ENCODE measurements at places on chromosomes 1 and 21. TPM values are rescaled to one million over a fixed set of nuclear protein-coding genes. Genes with fewer than 3 reads are reported as not detected.

Gene RIPK4
- total RNA-seq, result under 0.01 TPM

Gene APOBEC4
- total RNA-seq, result not detected

Gene LBR
- 39.5 TPM for total RNA-seq

Gene OR2L2
- under 0.01 TPM for total RNA-seq

Gene MAP10
- 2.6 TPM for total RNA-seq

Gene LCE6A
- not detected for total RNA-seq

Gene ACTL8
- total RNA-seq, result not detected

Gene SERPINC1
- under 0.01 TPM for total RNA-seq

DNA sequence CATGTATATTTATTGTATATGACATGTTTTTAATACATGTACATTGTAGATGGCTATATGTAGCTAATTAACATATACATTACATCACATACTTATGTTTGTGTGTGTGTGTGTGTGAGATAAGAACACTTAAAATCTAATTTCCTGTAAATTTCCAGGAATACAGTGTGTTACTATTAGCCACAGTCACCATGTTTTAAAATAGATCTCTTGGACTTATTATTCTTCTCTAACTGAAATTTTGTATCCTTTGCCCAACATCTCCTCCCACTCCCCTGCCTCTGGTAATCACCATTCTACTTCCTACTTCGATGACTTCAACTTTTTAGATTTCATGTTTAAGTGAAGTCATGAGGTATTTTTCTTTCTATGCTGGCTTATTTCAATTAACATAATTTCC, 64.8 kb downstream of the FCRL5 start:
- DNase-seq, result no peak

GRCh38 chr1:76577525-76578185, 289.6 kb upstream of the ST6GALNAC5 start:
- no peak for DNase-seq

- DNase-seq, result no peak
Observed at GRCh38 chr21:16663436-16663835, 849.4 kb upstream of the CXADR start.

DNA sequence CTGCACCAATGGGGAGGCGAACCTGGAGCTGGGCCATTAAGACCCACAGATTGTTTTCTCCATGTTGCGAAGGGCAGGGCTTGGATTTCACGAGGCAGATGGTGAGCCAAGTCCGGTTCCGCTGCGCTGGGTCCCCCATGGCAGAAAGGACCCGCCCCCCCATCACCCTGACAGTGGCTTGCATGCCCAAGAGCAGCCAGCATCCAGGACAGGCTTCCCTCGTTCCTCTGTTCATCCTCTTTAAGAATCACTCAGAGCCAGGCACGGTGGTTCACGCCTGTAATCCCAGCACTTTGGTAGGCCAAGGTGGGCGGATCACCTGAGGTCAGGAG, 15.8 kb upstream of the NPHP4 start:
- no peak for DNase-seq

GRCh38 chr1:44630116-44630515, 44.2 kb downstream of the TMEM53 start:
- DNase-seq, result no peak

DNA sequence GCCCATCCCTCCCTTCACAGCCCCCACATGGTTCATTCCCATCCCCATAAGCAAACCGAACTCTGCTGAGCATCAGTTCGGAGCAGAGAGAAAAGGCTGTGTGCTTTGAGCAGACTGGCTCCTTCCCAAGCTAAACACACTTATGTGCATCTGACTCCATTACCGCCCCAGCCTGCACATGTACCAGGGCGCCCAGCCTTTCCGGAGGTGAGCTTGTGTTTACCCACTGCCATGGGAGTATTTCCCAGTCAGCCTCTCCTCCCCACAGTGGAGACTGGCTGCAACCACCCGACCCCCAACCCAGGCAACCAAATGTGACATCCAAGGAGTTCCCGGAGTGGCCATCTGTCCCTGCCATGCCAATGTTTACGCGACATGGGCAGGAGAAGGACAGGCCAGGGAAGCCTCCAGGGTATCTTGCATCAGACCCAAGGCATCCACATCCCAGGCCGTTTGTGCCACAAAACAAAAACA, 9.4 kb downstream of the TIAM1 start:
- peak; percentile 61 for DNase-seq

- DNase-seq, result no peak
Observed at GRCh38 chr1:119774746-119775490, 6.2 kb upstream of the HMGCS2 start.

- DNase-seq, result no peak
Observed at GRCh38 chr1:225950905-225951497, 10.0 kb upstream of the LEFTY2 start.

DNA sequence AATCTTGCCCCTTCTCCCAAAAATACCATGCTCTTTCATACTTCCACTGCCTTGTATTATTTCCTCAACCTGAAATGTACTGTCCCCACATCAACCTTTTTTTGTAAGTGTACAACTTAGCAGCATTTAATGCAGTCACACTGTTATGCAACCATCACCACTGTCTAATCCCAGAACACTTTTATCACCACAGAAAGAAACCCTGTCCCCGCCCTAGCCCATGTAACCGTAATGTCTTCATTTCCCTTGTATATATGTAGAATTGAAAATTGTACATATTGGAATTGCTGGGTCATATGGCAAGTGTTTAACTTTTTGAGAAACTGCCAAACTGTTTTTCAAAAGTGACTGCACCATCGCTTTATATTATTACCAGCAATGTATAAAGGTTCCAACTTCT, 37.4 kb downstream of the PTP4A2 start:
- DNase-seq, result no peak

GRCh38 chr1:230163205-230163604, 96.2 kb downstream of the GALNT2 start:
- DNase-seq, result peak; percentile 71

- DNase-seq, result peak; percentile 71
Observed at GRCh38 chr1:221449801-221450470, 292.0 kb downstream of the DUSP10 start.

DNA sequence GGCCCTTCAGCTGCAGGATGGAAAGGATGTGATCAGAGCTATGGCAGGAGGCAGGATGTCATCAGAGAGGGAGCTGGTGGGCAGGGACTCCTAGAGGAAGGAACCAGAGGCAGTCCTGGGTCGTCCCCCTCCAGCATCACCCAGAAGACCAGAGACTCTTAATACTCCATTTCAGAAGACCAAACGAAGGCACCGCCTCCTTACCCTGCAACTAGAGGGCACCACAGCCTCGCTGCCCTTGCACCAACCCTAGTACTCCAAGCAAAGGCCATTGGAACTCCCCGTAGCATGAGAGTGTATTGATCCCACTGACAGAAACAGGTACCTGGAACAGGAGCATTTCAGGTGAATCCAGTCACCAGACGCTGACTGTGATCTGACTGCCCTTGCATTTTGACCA, 598.1 kb downstream of the NPHP4 start:
- DNase-seq, result no peak

- DNase-seq, result no peak
Observed at GRCh38 chr1:195520757-195521156, 1087.5 kb downstream of the KCNT2 start.

- DNase-seq, result no peak
Observed at GRCh38 chr1:2031546-2032540, 12.7 kb downstream of the GABRD start.

DNA sequence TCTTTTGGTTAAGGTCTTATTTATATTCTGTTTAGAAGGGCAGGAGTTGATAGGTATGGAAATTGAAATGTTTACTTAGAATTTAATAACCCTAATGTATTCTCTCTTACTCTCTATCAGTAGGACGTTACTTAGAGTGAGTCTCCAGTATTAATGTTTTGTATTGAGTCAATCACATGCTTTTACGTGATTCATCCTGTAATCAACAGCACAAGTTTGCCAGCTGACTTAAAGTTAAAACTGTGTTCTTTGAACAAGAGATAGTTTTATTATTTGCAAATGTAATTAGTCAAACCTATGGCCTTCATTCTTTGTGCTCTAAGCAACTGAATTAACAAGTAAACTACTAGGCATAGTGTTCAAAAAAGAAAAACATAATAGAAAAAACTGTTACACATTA, 57.3 kb downstream of the PKN2 start:
- peak; percentile 65 for DNase-seq

- no peak for DNase-seq
Observed at GRCh38 chr1:17711941-17712340, 43.2 kb upstream of the ACTL8 start.

DNA sequence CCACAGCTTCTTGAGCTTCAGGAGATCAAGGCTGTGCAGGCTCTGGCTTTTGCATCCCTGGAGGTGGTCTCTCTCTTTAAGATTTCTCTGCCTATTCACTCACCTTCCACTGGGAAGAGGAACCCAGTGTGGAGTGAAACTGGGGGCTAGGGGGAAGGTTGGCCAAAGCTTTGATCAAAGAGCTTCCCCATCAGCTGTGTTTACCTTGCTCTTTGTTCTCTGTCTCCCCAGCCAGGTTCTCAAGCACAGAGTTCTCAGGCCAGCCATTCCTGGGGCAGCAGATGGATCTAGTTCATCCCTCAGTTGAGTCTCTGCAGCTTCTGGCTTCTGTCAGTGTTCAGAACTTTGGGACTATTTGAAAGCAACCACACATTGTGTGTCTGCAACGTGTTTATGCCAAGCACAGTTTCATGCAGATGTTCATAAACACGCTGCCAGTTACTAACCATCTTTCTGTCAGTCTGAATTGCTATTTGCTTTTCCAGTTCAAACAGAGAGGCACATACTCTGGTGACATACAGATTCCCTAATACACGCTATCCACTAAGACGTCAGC, 17.2 kb upstream of the MRPS14 start:
- DNase-seq, result no peak

DNA sequence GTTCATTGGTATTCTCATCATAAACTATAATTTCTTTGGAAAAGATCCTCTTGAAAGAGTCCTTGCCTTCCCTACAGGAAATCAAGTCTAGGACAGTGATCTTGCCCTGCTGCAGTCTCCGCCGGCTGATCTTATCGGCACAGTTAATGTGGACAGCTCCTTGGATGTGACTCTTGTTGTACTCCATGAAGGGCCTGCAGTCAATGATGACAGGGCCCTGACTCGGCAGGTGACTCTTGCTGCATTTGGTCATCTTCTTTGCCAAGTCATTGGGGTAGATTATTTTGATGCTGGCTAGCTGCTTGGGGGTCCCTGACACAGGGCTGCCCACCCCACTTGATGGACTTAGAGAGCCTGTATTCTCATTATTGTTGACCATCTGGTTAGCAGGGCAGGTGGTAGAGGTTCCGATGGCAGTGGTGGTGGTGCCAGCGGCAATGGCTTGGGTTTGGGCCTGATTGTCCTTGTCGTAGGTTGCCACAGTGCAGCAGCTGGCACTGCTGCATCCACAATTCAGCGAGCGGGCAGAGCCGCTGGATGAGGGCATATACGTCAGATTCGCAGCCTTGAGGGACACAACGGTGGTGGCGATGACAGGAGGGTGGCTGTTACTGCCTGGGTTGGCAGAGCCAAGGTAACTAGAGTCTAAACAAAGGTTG, 2.7 kb downstream of the DUSP10 start:
- DNase-seq, result no peak

DNA sequence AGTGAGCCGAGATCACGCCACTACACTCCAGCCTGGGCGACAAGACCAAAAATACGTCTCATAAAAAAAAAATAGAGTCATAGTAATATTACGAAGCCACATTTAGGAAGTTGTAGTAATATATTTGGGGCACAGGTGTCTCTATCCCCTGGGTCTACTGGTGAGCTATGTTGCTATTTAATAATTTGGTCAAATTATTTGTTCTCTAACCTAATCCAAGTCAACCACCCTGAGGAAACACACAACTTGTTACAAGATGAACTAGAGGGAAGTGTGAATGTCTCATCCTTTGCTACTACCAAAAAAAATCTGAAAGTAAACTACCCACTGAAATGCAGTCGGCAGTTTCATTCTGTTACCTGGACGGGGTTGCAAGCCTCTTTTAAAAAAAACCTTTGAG, 35.3 kb downstream of the RGS8 start:
- no peak for DNase-seq

GRCh38 chr1:245177071-245177900, 22.5 kb downstream of the KIF26B start:
- DNase-seq, result peak; percentile 10

DNA sequence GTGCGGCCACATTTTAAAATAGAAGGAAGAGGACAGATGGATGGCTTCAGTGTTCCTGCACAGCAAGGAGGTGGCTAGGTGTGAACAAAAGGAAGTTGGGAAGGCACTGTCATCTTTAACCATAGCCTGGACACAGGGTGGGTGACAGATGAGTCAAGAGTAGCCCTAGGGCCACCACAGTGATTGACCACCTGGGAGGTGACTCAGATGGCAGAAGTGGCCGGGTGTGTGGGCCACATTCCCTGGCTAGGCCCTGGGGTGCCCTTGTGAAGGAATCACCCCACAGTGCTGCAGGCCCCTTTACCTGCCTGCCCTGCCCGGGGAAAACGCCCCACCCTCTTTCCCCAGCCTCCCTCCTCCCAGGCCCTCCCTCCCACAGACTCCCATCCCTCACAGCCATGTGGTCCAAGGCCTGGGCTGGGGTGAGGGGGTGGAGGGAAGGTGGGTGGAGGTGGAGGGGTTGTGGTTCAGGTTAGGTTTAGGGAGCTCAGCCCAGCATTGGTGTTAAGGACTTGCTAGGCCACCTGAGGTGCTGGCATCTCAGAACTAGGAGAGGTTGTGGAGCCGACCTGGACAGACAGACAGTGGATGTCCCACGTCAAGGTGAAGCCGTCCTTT, 59.1 kb downstream of the SPSB1 start:
- no peak for DNase-seq

- DNase-seq, result no peak
Observed at GRCh38 chr1:118711356-118711755, 276.8 kb downstream of the TBX15 start.

- no peak for DNase-seq
Observed at GRCh38 chr1:43779805-43780403, 72.6 kb downstream of the ST3GAL3 start.

DNA sequence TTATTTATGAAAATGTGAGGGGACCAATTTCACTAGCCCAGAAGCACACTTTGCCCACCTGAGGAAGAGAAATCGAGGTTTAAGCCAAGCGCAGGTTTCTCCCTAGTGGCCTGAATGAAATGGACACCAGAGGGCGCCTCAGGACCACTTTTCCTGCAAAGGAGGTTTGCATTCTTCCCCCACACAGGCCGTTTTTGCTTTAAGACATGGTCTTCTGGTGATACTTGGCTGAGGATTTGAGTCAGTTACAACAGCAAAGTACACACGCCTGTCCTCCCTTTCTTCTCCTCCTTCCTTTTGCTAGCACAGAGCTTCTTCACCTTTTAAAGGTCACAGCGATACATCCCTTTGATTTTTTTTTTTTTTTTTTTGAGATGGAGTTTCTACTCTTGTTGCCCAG, 5.4 kb downstream of the PLA2G2E start:
- DNase-seq, result peak; percentile 83

- no peak for DNase-seq
Observed at GRCh38 chr1:223538981-223539380, 126.5 kb downstream of the CAPN8 start.

DNA sequence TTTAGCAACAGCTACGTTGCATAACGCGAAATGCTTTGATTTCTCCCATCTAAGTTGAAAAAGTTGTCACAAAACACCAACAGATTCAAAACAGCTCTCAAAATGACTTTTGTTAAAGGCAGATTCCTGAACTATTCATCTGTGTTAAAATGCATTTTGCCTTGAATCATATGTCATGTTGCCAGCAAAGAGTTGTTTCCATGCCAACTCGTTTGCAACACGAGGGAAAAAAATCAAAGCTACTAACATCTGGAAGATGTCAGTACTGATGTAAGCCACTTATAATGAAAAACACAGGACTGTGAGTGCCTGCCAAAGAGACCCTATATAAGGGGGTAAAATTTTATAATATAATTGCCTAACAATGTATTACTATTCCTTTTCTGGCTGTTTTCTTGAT, 182.7 kb upstream of the PTBP2 start:
- peak; percentile 99 for DNase-seq
